NCI-H2029 (cell line): ENCODE measurements at places on chromosomes 13 and 19.

DNA sequence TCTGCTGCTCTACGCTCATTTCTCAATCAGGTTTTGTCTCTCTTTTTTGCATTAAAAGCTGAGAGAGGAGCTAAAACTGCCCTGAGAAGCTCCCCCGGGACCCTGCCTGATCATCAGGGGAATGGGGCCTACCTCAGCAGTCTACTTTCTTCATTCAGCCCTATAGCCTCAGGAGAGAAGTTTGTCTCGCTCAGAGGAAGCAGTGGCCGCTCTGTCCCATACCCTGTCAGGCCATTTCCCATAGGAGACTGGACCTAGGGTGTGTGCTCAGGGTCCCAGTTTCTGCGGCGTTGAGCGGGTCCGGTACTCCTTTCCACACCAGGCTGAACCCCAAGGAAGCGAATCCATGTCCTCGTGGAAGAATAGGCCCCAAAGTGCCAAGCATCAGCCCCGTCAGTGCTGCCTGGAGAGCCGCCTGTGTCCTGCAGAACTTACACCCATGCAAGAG is 21.7 kb downstream of the UBE2L5 start:
- no peak for DNase-seq

GRCh38 chr13:76878043-76878442 is 8.2 kb downstream of the KCTD12 start:
- DNase-seq = no peak

DNA sequence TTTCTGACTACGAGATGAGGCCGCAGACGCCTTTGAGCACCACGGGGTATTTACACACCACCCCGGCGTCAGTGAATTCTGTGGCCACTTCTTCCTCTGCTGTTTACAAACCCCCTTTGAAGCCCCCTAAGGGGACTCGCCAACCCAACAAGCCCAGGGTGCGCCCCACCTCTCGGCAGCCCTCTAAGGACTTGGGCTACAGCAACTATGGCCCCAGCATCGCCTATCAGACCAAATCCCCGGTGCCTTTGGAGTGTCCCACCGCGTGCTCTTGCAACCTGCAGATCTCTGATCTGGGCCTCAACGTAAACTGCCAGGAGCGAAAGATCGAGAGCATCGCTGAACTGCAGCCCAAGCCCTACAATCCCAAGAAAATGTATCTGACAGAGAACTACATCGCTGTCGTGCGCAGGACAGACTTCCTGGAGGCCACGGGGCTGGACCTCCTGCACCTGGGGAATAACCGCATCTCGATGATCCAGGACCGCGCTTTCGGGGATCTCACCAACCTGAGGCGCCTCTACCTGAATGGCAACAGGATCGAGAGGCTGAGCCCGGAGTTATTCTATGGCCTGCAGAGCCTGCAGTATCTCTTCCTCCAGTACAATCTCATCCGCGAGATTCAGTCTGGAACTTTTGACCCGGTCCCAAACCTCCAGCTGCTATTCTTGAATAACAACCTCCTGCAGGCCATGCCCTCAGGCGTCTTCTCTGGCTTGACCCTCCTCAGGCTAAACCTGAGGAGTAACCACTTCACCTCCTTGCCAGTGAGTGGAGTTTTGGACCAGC is 5.3 kb downstream of the SLITRK5 start:
- no peak for DNase-seq

DNA sequence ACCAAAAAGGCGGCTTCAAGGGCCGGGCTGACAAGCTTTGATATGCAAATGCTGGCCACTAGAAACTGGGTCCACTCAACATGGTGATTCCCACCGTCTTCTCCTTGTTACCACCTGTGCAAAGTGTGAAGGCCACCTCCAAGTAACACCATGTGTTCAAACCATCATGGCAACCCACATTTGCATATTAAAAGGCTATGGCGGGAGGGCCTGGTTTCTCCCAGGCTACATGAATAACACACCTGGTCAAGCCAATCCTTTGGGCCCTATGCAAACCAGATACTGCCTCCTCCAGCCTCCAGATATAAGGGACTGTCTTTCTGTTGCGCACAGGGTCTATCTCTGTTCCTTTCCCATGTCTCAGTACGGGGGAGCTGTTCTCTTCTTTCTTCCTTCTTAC is 36.6 kb upstream of the ZSCAN5A start:
- no peak for DNase-seq

DNA sequence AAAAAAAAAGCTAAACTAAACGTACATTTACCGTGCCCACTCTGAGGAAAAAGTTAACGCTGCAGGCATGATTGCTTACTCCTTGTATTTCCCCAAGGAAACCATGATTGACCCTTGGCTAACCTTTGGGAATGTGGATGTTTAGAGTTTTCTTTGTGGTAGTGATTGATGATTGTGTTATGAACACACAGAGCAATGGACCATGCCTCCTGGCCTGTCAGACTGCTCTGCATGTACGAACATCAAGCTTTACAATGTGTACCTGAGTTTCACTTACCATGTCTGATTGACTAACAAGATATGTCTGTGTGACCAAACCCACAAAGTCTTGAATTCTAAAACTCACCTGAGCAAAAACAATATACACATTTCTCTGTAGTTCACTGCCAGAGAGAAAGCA is 35.1 kb downstream of the MYCBP2 start:
- DNase-seq = no peak

- no peak for DNase-seq
Observed at GRCh38 chr19:7540761-7541474, 5.4 kb downstream of the PNPLA6 start.
